PC-9 (cell line): ENCODE measurements at places on chromosomes 2 and 18. TPM values are rescaled to one million over a fixed set of nuclear protein-coding genes. Genes with fewer than 3 reads are reported as not detected.

- no peak for DNase-seq
These were observed 30.4 kb upstream of the BMP10 start for GRCh38 chr2:68901561-68901960.

GRCh38 chr18:58796220-58796619 lies 68.5 kb upstream of the ZNF532 start:
- no peak for DNase-seq

GRCh38 chr2:217101972-217102371 lies 242.1 kb upstream of the TNP1 start:
- no peak for DNase-seq

DNA sequence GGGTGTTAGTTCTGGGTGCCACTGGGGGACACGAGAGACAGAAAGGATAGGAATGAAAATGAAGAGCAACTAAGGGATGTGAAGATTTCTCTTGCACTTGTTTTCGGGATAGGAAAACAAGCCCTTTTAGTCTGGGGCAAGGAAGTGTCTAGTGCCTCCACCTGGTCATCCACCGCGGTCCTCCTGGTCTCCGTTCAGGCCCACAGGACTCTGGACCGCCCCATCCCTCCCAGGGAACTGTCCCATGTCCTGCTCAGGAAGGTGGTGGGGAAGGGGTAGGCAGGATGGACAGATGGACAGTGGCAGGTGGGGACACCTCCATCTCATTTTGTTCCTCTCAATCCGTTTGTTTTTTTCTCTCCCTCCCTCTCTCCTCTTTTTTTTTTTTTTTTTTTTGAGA lies 45.9 kb downstream of the AGAP1 start:
- DNase-seq = no peak

DNA sequence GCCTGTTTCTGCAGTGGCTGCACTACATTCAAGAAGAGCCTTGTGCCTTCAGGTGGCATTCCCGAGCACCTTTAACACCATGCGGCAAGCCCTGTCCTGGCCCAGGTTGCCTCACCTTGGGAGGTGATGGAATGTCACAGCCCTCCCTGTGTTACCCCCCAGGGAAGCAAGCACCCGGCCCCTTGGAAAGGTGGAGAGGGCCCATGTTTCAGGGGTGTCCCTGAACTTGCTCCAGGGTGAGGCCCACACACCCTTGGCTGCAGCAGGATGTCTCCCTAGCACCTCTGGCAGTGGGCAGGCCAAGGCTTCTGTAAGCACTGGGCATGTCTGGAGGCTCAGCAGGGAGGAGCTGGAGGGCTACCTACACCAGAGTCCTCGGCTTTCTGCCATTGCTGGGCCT lies 29.3 kb upstream of the ACAA2 start:
- no peak for DNase-seq

DNA sequence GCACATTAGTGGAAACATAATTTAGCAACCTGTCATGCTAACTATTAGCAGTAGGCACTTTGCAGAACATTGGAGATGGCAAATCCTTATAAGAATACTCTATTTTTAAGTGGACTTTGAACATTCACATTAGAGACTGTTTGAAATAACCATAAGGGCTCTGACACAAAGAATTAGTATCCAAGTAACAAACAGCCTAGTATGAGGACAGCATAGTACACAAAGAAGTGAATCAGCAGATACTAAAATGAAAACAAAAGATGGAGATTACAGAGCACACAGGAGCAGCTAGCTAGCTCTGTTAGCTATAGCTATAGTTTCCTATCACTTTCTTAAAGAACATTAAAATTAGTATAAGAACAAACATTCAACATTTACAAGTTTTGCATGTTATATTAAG lies 256.3 kb upstream of the SPOPL start:
- no peak for DNase-seq

- no peak for DNase-seq
These were observed 37.5 kb downstream of the ACVR1 start for GRCh38 chr2:157838442-157839161.

DNA sequence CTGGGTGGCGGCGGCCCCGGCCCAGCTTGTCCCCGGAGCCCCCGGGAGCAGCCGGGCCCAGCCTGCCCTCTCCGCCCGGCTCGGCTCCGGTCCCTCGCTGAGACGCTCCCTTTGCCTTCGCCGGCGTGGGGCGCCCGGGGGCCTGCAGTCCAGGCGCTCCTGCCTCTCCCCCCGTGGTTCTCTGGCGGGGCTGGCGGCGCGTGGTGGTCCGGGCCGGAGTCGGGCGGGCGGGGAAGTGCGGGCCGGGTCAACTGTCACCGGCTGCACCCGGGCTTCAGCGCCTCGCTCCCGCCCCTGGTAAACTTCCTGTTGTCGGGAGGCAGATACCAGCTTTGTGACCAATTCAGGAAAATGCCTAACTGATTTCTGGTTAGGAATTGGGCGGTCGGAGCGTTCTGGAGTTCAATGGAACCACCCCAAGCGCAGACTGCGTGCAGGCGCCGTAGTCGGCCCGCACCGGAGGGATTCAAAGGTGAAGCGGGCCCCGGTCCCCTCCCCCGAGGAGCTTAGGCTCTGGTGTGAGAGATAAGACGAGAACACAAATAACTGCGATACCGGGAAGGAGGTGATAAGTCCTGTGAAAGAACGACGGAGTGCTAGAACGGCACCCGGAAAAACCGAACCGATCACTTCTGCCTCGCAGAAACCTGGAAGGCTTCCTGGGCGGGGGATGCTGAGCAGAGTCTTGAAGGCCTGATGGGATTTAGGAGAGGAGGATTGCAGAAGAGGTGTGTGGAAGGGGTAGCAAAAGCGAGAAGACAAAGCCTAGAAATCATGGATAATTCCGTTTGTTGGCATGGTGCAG lies 891 bp downstream of the CAB39 start:
- no peak for DNase-seq

GRCh38 chr2:129490641-129491040 lies 488.8 kb upstream of the RAB6C start:
- no peak for DNase-seq

GRCh38 chr2:219475697-219476651 lies 22.7 kb upstream of the GMPPA start:
- no peak for DNase-seq

CHRND gene
- not detected in 2 replicates for total RNA-seq

MYO5B gene
- total RNA-seq = 23.3 and 25.4 TPM in 2 replicates

TUBB8B gene
- total RNA-seq = not detected in 2 replicates

EMILIN1 gene
- 0.83 and 1.6 TPM in 2 replicates for total RNA-seq

TLX2 gene
- total RNA-seq = 3.1 and 3.8 TPM in 2 replicates
